H7 (cell line): ENCODE measurements at places on chromosomes 11 and 22. TPM values are rescaled to one million over a fixed set of nuclear protein-coding genes. Genes with fewer than 3 reads are reported as not detected.
A peak's percentile ranks its signal among the peaks of the same experiment; 100 is the strongest.

Gene JAM3
- 34.4 and 40.8 TPM in 2 replicates for total RNA-seq

Gene INPP5J
- total RNA-seq = 10.6 and 11.9 TPM in 2 replicates

Gene CABP4
- not detected in 2 replicates for total RNA-seq

Gene OR10G8
- total RNA-seq = not detected in 2 replicates

Gene MTA2
- total RNA-seq = 151 and 166 TPM in 2 replicates

Gene ARHGAP8
- 24.8 and 28.3 TPM in 2 replicates for total RNA-seq

Gene KCNE3
- total RNA-seq = 26.7 and 27.5 TPM in 2 replicates

Gene OR51E1
- 0.15 TPM in 1 of 2 replicates, not detected in the other for total RNA-seq

Gene OR4A16
- total RNA-seq = not detected in 2 replicates

Gene PRR33
- not detected in 2 replicates for total RNA-seq

Gene TEX54
- total RNA-seq = not detected in 2 replicates

Gene MS4A13
- total RNA-seq = not detected in 2 replicates

- no peak for DNase-seq
Measured at GRCh38 chr11:63543711-63544110, 7.1 kb downstream of the PLAAT4 start.

- DNase-seq = peak; percentile 38
Measured at GRCh38 chr11:2211113-2211971, 39.7 kb upstream of the TH start.

DNA sequence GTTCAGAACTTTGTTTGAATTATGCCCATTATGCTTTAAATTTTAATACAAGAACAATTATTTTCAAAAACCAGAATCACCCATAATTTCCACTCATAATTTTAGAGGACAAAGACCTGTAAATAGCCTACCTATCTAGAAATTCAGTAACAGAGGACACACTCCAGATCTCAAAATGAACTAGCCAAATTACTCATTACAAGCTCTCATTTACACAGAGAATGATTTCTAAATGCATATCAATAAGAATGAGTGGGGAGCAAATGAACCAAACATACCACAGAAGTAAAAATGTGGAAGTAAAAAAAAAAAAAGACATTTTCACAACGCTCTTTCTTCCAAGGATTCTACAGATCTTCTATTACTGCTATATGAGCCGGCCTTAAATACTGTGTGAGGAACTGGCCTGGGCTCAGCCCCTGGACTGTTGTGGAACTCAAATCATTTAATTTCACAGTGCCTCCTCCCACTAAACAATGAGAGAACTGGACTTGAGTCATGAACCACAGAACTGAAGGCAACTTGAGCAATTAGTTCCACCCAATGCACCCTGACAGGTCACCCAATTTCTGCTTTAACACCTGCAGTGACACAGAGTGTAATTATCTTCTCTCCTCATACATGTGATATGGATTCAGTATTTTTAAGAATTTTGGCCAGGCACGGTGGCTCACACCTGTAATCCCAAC, 8.0 kb downstream of the MRTFA start:
- DNase-seq = no peak

GRCh38 chr11:8671651-8672062, 10.8 kb downstream of the TRIM66 start:
- DNase-seq = no peak

- DNase-seq = peak; percentile 78
Measured at GRCh38 chr22:45565973-45566372, 63.3 kb downstream of the FBLN1 start.

DNA sequence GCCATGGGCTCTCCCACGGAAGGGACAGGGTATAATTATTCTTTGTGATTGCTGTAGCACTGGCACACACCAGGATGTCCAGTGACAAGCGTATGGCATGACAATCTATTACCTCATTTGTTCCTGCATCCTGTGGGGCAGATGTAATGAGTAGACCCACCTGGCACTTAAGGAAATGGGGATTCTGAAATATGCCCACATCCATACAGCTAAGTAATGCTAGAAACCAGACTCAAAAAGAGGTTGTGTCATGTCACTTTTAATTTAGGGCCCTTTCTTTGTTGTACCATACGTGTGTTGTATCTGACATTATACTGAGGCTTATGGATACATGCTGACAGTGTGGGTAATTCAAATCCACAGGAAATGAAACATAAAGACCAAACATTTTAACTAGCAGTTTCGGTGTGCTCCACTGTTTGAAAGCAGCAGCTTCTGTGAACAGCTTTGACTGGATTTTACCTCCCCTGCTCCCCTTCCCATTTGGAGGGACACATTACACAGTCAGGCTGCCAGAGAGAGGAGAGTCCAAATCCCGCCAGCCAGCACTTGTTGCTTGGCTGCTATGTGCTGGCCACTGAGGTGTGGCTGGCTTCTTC, 21.2 kb downstream of the GRAMD1B start:
- DNase-seq = no peak

GRCh38 chr11:106231591-106231990, 154.1 kb downstream of the AASDHPPT start:
- no peak for DNase-seq

GRCh38 chr11:59607703-59608454, 7.7 kb downstream of the OSBP start:
- DNase-seq = no peak

DNA sequence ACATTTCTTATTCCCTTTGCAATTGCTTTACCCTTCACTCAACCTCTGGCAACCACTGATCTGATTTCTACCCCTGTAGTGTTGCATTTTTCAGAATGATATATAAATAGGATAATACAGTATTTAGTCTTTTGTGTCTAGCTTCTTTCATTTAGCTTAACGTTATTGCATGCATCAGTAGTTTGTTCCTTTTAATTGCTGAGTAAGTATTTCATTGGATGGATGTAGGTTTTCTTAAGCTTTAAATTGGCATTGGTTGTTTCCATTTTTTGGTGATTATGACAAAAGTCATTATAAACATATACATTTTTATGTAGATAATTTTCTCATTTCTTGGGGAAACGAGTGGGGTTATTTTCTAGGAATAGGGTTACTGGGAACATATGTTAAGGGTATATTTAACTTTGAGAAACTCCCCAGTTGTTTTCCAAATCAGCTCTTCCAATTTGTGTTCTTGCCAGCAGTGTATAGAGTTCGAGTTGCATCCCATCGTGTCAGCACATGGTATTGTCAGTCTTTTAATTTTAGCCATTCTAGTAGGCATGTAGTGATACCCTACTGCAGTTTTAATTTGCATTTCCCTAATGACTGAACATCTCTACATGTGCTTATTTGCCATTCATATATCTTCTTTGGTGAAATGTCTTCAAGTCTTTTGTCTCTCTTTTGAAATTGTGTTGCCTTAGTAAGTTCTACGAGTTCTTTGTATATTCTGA, 60.3 kb downstream of the DDX10 start:
- DNase-seq = no peak

DNA sequence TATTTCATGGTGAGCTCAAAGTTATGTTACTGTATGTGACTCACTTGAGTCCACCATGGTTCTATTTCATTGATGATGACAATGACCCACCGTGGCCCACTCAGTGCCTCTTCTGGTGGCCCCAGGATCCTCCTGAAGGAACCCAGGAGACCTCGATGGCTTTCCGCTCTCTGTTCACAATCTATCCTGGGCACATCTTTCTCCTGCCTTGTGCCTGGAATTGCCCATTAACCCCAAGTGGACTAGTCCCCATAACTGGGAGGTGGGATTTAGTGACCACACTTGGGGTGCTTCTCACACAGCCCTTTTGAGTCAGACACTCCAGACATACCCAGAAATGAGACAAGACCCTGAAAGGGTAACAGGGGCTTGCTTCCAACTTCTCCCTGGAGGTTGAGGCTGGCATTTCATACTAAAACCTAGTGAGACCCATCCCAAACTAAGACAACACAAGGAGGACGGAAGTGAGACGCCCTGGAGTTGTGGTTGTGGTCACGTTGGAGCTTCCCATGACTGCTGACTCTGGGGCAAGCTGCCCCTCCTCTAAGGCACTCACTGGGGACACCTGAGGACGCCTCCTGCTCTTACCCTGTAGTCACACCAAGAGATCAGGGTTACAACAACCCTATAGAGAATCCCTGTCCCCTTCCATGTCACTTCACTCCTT, 22.1 kb downstream of the IGLL5 start:
- DNase-seq = no peak

GRCh38 chr22:34161431-34162123, 241.3 kb upstream of the LARGE1 start:
- DNase-seq = no peak

DNA sequence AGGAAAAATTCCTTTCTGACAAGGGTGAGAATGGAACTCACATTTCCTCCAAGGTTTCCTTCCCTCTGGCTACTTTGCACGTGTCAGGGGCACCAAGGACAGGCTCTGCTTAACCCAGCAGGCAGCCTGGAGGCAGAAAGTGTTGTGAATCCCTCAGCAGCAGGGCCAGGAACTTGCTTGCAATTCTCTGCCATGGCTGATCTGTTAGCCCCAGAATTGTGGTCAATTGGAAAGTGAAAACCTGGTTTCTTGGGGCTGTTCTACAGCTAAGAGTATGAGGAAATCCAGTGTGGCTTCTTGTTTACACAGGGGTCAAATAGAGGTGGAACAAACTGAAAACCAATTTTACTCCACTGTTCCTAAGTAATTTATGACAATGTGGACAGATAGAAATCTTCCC, 38.3 kb upstream of the CEP295 start:
- DNase-seq = no peak

DNA sequence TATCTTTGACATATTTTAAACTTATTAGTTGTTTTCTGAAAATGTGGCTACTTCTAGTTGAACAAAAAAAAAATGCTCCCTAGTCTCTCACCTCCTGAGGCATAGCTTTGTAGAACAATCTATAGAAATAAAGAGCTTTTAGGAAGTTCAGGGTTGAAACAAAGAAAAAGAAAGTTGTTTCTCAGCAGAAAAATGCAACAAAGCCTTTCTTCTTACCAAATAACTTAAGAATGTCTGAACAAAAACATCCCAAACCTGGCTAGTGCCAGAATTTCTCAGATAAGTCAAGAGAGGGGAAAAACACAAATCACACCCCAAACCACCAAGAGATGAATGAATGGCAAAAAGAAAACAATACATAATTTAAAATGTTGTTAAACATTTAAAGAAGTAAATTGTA, 114.1 kb downstream of the MAML2 start:
- no peak for DNase-seq

- DNase-seq = no peak
Measured at GRCh38 chr11:27373392-27373791, 10.4 kb upstream of the CCDC34 start.

GRCh38 chr22:31333641-31334040, 12.5 kb downstream of the PATZ1 start:
- no peak for DNase-seq

GRCh38 chr11:118049771-118050170, 27.1 kb upstream of the TMPRSS4 start:
- no peak for DNase-seq

- no peak for DNase-seq
Measured at GRCh38 chr11:121134741-121135312, 33.8 kb downstream of the TECTA start.

GRCh38 chr11:12042215-12042676, 33.8 kb upstream of the DKK3 start:
- no peak for DNase-seq

- DNase-seq = no peak
Measured at GRCh38 chr11:121368364-121369240, 76.0 kb downstream of the SC5D start.

DNA sequence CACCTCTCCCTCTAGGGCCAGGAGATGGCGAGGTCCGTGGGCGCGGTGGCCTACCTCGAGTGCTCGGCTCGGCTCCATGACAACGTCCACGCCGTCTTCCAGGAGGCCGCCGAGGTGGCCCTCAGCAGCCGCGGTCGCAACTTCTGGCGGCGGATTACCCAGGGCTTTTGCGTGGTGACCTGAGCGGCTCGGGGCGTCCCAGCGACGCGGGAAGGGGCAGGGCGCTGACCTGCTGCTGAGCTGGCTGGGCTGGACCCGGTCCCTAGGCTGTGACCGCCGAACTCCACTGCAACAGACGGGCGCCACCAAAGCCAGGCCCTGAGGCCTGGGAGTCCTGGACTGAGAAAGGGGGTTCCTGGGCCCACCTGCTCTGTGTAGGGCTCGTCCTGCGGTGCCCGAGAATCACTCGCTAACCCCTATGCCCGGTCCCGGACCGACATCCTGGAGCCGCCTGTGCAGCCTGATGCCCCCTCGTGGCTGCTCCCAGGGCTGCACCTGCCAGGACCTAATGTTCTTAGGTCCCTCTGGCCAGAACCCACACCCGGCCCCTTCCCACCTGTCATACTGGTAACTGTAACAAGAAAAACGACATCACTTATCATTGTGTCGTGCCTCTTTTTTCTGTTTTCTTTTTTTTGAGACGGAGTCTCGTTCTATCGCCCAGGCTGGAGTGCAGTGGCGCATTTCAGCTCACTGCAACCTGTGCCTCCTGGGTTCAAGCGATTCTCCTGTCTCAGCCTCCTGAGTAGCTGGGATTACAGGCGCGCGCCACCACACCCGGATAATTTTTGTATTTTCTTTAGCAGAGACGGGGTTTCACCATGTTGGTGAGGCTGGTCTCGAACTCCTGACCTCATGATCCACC, 15.0 kb downstream of the RHOD start:
- DNase-seq = peak; percentile 99

GRCh38 chr11:43579919-43580276, 100.6 kb upstream of the HSD17B12 start:
- peak; percentile 81 for DNase-seq

GRCh38 chr11:79809487-79809886, 368.7 kb upstream of the TENM4 start:
- DNase-seq = no peak

GRCh38 chr11:79834015-79834414, 393.2 kb upstream of the TENM4 start:
- DNase-seq = no peak

GRCh38 chr11:111428113-111428876, 49.2 kb upstream of the POU2AF1 start:
- DNase-seq = no peak

DNA sequence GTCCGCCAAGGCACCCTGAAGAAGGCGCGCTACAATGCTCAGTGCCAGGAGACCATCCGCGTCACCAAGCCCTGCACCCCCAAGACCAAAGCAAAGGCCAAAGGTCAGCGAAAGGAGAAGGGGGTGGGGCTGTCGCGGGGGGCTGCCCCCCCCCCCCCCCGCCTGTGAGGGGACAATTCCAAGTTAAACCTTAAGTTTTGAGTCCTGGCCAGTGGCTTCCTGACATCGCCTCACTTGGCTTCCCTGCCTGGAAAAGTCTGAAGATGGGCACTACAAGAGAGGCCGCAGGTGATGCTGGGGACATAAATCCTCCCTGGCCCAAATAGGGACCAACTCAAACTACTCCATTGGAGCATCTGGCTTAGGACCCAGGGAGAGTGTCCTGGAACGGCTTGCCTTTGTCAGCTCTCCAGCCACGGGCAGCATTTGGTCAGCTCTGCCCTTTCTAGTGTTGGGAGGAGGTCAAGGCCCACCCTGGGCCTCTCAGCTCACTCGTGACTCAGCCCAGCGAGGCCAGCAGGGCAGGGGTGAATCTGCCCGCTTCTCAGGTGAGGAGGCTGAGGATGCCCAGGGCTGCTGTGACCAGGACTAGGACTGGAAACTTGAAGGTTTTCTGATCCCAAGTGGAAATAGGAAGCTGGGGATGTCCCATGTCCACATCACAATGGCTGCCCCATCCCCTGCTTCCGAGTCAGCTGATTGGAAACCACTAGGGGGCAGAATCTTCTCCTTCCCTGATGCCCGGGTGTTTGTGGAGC, 1.4 kb downstream of the MDK start:
- peak; percentile 91 for DNase-seq
